ENCODE measurements at places on chromosomes 5 and 9.

DNA sequence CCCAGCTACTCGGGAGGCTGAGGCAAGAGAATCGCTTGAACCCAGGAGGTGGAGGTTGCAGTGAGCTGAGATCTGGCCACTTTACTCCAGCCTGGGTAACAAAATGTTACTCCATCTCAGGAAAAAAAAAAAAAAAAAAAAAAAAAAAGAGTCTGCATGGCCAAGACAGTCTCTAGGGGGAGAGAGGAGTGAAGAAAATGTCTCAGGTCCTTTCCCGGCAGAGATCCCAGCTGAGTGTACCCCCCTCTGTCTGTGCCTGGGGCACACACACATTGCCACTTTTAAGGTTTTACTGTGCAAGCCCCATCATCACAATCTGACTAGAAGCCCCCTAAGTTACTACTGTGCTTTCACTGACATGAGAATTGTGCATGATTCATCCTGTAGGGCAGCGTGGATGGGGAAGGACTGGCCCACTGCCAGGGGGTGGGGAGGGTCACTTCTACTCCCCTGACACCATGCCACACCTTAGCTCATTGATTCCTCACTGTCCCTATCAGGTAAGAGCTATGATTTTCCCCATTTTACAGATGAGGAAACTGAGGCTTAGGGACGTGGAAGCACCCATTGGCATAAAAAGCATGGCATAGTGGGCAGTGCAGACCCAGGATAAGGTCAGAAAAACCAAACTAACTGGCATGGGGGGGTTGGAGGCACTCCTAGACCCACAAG lies 102.3 kb upstream of the LARP1 start:
- no peak for DNase-seq

DNA sequence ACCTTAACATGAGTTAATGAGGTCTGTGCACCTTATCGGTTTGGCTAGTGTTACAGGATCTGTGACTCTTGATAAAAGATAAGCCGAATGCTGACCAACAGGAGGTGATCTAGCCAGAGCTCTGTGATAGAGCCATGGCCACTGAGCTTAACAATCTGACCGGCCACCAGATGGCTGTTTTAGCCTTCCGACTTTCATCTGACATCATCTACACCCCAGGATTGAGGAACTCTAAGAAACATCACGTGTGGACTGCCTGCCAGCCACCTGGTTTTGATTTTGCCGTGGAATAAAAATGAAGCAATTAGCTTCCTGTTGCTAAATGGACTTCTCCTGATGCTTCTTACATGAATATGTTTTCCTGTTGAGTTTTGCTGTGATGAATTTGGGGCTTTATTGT lies 281.3 kb downstream of the CEMIP2 start:
- no peak for DNase-seq

- no peak for DNase-seq
These were observed 407.4 kb upstream of the SEMA6A start for GRCh38 chr5:116982035-116982434.

GRCh38 chr9:104843644-104844240 lies 79.8 kb downstream of the NIPSNAP3B start:
- no peak for DNase-seq
